Stimulated activated CD4-positive, alpha-beta T cell treated with anti-CD3 and anti-CD28 coated beads, Interleukin-15, amount 100 ng/mL, for 48 hours (primary cell): ENCODE measurements at places on chromosomes 1 and 21.

GRCh38 chr1:26254404-26254803, 20.4 kb downstream of the CEP85 start:
- no peak for DNase-seq

DNA sequence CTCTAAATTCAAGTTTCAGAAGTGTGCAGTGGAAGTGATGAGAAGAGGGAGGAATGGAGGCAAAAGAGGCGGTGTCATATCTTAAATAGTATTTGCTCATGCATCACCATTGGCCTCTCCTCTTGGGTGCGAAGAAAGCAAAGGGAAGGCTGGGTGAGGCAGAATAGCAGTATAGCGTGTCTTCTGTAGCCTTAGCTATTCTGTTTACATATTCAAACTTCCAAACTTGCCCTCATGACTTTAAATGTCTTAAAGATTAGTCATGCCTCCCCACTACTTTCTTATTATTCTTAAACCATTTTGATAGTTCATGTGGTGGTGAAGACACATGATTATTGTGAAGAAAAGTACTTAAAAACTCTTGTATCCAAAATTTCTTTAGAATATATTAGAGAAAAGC, 104.6 kb upstream of the TENT5C start:
- no peak for DNase-seq

GRCh38 chr1:149885339-149886120, 13.8 kb upstream of the BOLA1 start:
- DNase-seq = peak; percentile 68

GRCh38 chr21:40425981-40426380, 421.0 kb downstream of the DSCAM start:
- DNase-seq = no peak

DNA sequence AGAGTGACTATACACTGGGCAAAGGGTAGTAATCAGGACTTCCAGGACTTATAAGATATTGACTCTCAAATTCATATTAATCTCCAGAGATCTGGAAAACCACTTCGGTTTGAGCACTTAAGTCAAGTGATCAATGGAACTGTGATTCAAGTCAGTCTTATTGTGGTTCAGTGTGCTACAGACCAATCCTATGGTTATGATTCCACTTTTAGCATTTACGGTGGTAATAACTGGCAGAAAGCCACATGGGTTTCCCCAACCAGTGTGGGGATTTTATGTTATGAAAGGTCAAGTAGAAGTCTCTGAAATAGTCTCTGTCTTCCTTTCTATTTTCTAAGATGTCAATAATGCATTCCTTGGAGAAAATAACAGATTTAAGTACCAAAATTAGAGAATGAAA, 151.3 kb upstream of the NEGR1 start:
- no peak for DNase-seq

DNA sequence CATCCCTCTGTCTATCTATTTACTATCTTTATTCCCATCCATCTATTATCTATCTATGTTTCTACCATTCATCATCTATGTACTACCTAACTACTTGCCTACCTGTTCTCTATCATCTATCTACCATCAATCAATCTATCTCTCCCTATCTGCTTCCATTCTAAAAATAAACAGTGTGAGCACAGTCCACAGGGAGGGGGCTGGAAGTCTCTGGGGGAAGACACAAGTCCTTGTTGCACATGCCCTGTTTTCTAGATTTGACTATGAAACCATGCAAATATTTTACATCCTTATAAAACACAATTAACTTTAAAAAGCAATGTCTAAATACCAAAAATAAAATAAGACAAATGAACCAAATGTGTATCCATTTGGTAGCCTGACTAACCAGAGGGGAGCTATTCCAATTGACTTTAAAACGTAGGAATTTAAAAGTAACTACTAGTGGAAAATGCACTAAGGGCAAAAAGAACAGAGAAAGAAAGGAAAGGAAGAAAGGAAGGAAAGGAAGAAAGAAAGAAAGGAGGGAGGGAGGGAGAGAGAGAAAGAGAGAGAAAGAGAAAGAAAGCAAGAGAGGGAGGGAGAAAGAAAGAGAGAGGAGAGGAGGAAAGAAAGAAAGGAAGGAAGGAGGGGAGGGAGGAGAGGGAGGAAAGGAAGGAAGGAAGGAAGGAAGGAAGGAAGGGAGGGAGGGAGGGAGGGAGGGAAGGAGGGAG, 13.6 kb upstream of the RIPK4 start:
- DNase-seq = no peak

GRCh38 chr1:185316163-185317033, 645 bp downstream of the IVNS1ABP start:
- DNase-seq = peak; percentile 82

GRCh38 chr1:1208713-1209433, 2.5 kb upstream of the TNFRSF18 start:
- no peak for DNase-seq

DNA sequence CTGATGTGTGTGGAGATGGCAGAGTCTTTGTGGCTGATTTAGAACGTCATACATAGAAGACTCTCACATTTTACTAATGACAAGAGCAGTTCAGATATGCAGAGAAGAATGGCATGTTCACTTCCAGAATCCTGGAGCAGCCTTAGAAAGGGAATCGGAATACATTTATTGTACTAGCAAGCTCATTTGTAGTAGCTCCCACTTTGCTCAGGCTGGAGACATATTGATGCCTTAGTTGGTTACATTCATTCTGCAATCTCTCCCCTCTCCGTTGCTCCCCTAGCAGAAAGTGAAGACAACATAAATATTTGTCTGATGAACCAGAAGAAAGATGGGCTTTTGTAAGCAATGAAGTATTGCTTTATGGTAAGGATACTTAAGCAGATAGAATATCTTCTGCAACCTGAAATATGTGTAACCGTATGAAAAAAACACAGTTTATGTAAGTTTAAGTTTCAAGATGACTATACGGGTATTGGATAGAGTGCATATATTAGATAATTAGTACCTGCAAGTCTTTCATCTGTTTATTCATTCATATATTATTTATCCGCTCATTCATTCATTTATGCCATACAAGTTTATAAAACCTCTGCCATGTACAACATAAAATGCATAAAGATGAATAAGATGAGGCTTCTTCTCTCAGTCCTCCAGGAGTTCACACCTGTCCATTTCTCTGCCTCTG, 135.7 kb downstream of the CNIH3 start:
- DNase-seq = no peak

DNA sequence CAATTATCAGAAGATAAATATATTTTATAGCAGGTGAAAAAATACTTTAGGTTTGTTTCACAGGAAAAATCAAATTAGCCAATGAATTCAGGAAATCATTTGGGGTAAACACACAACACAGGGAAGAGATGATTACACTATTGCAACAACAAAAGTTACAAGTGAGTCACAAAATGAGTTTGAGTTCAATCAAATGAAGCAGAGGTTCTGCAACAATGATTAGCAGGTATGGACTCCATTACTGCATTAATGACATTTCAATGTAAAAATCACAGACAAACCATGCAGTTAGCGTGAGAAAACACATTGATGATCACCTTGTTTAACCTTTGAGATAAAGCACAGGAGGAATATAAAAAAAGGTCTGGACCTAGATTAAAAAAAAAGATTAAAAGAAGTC, 9.7 kb downstream of the ADGRL4 start:
- no peak for DNase-seq

DNA sequence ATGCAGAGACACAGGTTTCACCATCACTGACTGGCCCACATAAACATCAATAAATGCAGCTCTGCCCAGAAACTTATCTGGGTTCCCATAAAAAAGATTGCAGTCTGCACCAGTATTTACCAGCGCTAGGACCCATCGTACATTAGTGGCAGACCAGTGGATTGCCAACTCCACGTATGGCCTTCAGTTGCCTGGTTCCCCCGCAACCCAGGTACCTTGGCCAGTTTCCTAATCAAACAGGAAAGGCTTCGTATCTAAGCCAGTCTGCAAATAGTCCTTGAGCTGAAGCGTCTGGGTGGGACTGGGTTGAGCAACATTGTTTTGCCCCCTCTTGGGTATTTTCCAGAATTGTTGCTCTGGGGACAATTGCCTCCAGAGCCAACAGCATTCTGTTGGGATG, 1639.3 kb downstream of the MRPL39 start:
- DNase-seq = no peak

- DNase-seq = no peak
These were observed 3.2 kb upstream of the UCK2 start for GRCh38 chr1:165824269-165824643.

DNA sequence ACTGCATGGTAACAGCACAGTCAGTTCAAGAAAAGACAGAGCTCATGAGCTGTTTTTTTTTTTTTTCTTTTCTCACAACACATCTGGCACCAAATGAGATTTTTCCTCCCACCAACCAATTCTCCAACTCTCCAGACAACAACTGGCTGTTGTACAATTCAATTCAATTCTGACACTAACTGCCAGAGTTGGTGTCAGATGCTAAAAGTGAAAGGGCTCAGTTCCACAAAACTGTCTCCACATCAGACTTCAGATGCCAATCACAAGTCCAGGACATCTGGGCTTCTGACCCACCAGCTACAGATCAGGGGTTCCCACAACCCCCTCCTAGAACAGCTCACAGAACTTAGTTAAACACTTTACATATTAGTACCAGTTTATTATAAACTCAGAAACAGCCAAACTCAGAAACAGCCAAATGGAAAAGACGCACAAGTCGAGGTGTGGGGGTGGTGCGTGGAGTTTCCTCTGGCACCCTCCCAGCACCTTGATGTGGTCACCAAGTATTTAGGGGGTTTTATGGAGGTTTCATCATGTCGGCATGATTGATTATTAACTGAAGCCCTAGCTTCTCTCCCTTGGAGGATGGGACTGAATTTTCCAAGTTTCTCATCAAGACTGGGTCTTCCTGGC, 39.2 kb upstream of the LRRC8D start:
- DNase-seq = peak; percentile 67

DNA sequence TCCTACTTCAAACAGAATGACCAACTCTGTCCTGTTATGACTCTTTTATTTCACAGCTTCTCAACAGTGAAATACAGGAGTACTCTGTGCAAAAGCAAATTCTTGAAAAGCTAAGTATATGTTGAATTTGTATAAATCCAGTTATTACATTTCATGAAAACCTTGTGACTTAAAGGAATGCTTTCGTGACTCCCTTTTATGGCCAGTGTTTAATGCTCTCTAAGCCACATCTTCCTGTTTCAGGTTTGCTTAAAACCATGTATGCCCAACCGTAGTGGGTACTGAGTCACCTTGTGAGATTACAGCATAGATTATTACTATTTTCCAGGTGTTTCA, 40.2 kb upstream of the KIF1B start:
- no peak for DNase-seq

GRCh38 chr1:59570524-59570923, 244.2 kb upstream of the HOOK1 start:
- DNase-seq = no peak

- no peak for DNase-seq
These were observed 338 bp downstream of the ACAP3 start for GRCh38 chr1:1307261-1307922.

- peak; percentile 13 for DNase-seq
These were observed 930 bp downstream of the CDC14A start for GRCh38 chr1:100353071-100353801.

DNA sequence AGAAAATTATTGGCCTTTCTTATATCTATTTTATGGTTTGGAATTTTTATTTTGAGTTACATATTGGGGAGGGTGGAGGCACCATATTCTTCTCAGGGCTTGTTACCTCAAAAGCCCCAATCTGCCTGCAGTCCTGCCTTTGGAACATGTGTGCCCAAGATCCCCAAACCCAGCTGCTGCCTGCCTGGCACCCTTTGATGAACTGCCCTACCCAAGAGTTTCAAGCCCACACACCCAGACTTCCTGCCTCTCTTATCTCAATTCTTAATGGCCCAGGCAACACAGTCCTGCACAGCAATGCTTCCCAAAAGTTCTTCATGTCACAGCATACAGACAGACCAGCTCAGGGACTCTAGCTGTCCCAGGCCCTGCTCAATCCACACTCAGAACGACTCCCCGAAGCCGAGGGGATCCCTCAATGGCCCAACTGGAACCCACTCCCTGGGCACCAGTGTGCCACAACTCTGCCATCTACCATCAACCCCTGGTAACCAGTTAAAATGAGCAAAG, 19.2 kb downstream of the OLFML2B start:
- no peak for DNase-seq

DNA sequence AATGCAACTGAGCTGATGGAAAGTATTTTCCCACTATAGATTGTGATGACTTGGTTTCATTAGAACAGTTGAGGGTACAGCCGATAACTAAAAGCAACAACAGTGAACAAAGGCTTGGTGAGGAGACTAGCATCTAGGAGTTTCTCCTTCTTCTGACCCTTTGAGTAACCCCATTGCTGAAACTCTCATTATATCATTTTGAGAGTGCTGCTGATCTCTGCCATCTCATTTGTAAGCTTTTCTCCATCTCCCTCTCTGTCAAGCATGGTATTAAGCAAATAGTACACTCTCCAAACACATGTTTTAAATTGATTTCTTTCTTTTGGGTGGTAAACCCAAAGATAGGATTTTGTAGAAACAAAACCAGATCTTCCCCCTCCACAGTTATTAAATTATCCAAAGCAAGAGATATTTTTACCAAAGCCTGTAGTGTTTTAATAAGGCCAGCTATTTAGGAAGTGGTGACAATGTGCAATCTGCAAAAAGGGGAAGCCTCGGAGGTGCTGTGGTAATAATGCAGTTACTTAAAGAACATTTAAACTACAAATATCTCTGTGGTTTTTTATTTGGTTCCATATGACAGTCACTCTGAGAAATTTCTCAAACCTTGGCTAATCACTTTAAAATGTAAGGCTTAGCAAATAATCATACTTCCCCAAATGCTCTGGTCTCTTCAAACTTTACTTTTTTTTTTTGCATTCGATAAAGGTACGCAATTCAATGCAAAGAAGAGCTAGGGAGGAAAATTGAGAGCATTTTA, 287.5 kb downstream of the HLX start:
- DNase-seq = no peak

DNA sequence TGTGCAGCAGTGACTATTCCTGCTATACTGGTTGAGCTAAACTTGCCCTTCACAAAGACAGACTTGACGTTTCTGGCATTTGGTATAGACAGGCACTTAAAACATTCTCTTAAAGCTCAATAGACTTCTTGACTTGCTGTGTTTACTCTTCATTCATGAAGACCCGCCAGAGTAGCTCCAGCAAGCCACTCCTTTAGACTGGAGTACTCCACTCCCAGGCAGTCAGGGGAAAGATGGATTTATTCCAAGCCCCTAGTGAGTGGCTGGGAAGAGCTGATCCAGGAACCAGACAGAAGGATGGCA, 70.7 kb downstream of the EVA1C start:
- DNase-seq = no peak

GRCh38 chr1:246669659-246670058, 54.5 kb upstream of the SCCPDH start:
- no peak for DNase-seq

GRCh38 chr1:99365141-99365540, 100.8 kb downstream of the PLPPR4 start:
- no peak for DNase-seq
